ENCODE measurements at places on chromosomes 7 and 10.

GRCh38 chr7:1081931-1082401 lies 5.9 kb upstream of the GPER1 start:
- no peak for ATAC-seq

DNA sequence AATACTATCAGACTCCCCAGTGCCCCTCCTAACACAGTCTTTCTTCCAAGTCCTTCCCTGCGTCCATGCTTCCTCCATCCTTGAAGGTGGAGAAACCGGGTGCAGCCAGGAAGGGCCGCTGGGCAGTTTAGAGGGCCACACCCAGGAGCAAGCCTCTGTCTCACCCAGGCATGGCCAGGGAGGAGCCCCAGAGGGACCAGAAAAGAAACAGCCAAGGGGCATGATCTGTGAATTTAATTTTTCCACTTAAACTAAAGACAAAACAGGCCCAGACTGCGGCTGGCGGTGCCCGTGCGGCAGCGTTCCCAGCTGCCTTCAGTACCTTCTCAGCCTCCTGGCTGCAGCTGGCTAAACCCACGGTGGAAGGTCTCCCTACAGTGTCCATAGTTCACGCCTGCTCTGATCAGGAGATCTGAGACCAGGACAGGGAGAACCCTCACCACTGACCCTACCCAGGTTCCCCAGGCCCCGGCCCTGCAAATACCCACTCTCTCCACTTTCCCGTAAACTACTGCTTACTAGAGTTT lies 12.9 kb downstream of the UNCX start:
- no peak for ATAC-seq

DNA sequence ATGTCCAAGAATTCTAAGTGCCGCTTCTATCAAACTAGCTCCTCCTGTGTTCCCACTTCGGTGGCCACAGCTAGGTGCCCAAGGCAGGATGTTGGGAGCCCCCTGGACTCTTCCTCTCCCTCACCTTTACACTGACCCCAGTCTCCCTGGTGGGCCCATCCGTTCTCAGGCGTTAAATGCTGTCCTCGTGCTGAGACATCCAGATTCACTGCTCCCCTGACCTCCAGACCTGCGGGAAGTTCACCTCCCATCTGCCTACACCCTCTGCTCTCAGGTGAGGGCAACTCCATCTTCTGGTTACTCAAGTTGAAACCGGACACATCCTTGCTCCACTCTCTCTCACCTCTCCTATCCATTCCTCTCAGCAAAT lies 114.3 kb downstream of the ARHGAP22 start:
- ATAC-seq: no peak

- no peak for ATAC-seq
Measured at GRCh38 chr7:116661865-116662264, 10.1 kb upstream of the MET start.
